Stimulated activated CD4-positive, alpha-beta T cell treated with anti-CD3 and anti-CD28 coated beads, Interleukin-15, amount 100 ng/mL, for 1 hour (primary cell): ENCODE measurements at places on chromosomes 6 and 20.

GRCh38 chr6:40353197-40353966, 233.8 kb downstream of the LRFN2 start:
- DNase-seq: no peak

GRCh38 chr20:1165941-1166340, 18.8 kb downstream of the TMEM74B start:
- no peak for DNase-seq

GRCh38 chr6:85537055-85537494, 56.6 kb downstream of the SNX14 start:
- no peak for DNase-seq

DNA sequence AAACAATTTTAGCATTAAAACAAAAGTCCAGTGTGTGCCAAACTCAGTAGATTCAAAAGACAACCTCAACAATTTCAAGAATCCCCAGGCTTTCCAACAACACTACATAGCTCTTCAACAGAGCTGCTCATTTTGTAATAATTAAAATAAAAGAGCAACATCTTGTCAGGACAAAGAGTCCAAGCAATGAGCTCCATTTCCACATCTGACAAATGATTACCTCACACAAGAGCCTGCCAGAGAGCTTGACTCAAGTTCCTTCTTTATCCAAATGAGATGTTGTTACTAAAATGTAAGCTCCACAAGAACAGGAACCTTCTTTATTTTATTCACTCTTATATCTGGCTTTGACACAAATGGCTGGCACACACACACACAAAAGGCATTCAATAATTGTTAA, 449.8 kb downstream of the HACE1 start:
- DNase-seq: no peak

DNA sequence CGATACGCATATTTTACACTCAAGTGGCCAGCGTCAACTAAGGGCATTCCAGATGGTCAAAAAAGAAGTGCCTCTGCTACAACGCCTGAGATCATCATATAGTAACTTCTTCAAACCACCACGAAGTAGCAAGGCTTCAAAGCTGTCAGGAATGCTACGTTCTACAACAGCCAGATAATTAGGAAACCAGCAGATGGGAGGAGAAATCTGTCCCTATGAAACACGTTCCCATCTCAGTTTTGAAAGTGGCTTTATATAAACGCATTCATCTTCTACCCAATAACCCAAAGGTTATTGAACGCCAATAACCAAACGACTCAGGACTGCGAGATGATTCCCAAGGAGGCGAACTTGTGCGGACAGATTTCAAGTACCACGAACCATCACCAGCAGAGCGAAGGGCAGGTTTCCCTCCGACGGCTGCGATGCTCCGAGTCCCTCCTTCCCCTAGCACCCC, 1.2 kb downstream of the ABHD12 start:
- DNase-seq: no peak
